Metanephros (tissue), 2 donors: ENCODE measurements at places on chromosomes 11 and 22. TPM values are rescaled to one million over a fixed set of nuclear protein-coding genes. Genes with fewer than 3 reads are reported as not detected.

The OR5D14 gene
- not detected for total RNA-seq

The TRPM5 gene
- total RNA-seq: 1.1 TPM

The UQCC3 gene
- 10.2 TPM for total RNA-seq

The P2RY6 gene
- 1.5 TPM for total RNA-seq

The RBMXL2 gene
- 0.64 TPM for total RNA-seq

The ASCL3 gene
- not detected for total RNA-seq

The RAB39A gene
- 1.5 TPM for total RNA-seq

The ALDH3B2 gene
- 2.1 TPM for total RNA-seq

The OR52N4 gene
- not detected for total RNA-seq

The EHBP1L1 gene
- 99.4 TPM for total RNA-seq

The MUC15 gene
- total RNA-seq: 4.6 TPM

The SOX6 gene
- total RNA-seq: 58.1 TPM

The MAP6 gene
- total RNA-seq: 4.7 TPM

The SCT gene
- total RNA-seq: 7.6 TPM

The NLRP10 gene
- not detected for total RNA-seq

The TP53I11 gene
- total RNA-seq: 51.6 TPM

The AHNAK gene
- 286 TPM for total RNA-seq

The SERGEF gene
- 14.2 TPM for total RNA-seq

The POLR2L gene
- total RNA-seq: 39.9 TPM

The ELF5 gene
- total RNA-seq: 44.6 TPM

The KIRREL3 gene
- total RNA-seq: 6.1 TPM

The GVQW3 gene
- total RNA-seq: 7.9 TPM

The ZFPL1 gene
- total RNA-seq: 29.6 TPM

The SYT12 gene
- total RNA-seq: 0.18 TPM

The CDC42BPG gene
- total RNA-seq: 8.7 TPM

The DTX4 gene
- total RNA-seq: 25.5 TPM

The MIOX gene
- 5.4 TPM for total RNA-seq

The RIC3 gene
- total RNA-seq: 11.2 TPM

The ABCC8 gene
- 4.5 TPM for total RNA-seq

The SMTNL1 gene
- total RNA-seq: 9.8 TPM

The TOM1 gene
- 37.1 TPM for total RNA-seq

The GRAP2 gene
- total RNA-seq: 2.5 TPM

The CADM1 gene
- total RNA-seq: 104 TPM
